Activated CD4-positive, alpha-beta memory T cell treated with anti-CD3 and anti-CD28 coated beads for 36 hours (primary cell): ENCODE measurements at places on chromosomes 3 and 15. TPM values are rescaled to one million over a fixed set of nuclear protein-coding genes. Genes with fewer than 3 reads are reported as not detected.
A peak's percentile ranks its signal among the peaks of the same experiment; 100 is the strongest.

DNA sequence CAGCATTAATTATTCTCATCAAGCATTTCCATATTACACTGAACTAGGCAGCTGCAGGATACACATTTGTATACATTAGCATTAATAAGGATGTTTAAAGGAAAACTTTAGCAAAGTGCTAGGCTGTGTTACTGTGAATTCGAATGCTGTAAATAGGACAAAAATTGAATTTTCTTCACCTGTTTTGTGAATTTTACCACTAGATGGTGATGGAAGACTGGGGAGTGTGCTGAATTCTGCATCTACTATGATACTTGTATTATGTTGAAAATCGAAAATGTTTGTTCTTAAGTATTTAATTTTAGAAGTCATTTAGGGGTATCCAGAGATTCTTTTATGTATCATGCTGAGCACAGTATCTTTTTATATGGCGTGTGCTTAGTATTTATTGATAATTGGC, 12.3 kb upstream of the P2RY14 start:
- peaks cover 9% of the 10 kb centered on the region for H3K27me3 ChIP-seq
- no peaks in the 10 kb centered on the region for H3K4me1 ChIP-seq
- H3K4me3 ChIP-seq: no peak overlapping the region
- no peaks in the 10 kb centered on the region for H3K36me3 ChIP-seq
- no peak for DNase-seq
- H3K27ac ChIP-seq: no peak overlapping the region

GOLGA6L1 gene
- total RNA-seq: not detected

GRCh38 chr3:121979246-121979645, 42.8 kb downstream of the ILDR1 start:
- H3K4me3 ChIP-seq: no peak overlapping the region
- H3K27me3 ChIP-seq: peaks cover 3% of the 10 kb centered on the region
- DNase-seq: no peak
- peaks cover 8% of the 10 kb centered on the region for H3K36me3 ChIP-seq
- H3K4me1 ChIP-seq: no peaks in the 10 kb centered on the region
- no peak overlapping the region for H3K27ac ChIP-seq

COPS2 gene
- total RNA-seq: 79.8 TPM

TRPC1 gene
- 3.8 TPM for total RNA-seq

DNA sequence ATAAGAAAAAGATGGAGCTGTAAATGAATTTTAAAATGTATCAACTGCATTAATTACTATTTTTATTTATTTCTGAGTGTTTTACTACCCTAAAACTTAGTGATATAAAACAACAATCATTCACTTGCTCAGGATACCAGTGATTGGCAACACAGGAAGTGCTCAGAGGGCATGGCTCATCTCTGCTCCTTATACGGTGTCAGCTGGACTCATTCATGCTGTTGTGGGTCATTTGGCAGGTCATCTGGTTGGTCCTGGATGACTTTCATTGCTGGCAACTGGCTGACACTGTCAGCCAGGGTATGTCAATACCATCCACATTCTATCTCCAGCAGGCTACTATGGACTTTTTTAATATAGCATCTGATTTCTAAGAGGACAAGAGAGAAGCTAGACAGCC, 689.6 kb upstream of the NECTIN3 start:
- no peaks in the 10 kb centered on the region for H3K36me3 ChIP-seq
- H3K4me3 ChIP-seq: no peak overlapping the region
- no peaks in the 10 kb centered on the region for H3K4me1 ChIP-seq
- H3K27ac ChIP-seq: no peak overlapping the region
- H3K27me3 ChIP-seq: no peaks in the 10 kb centered on the region

GRCh38 chr3:79405183-79405582, 362.6 kb downstream of the ROBO1 start:
- H3K36me3 ChIP-seq: no peaks in the 10 kb centered on the region
- no peak overlapping the region for H3K4me3 ChIP-seq

GRCh38 chr15:56038015-56038414, 44.6 kb upstream of the NEDD4 start:
- H3K27ac ChIP-seq: peak overlapping the region; percentile 66
- peak; percentile 37 for DNase-seq
- H3K4me1 ChIP-seq: peaks cover 42% of the 10 kb centered on the region
- no peaks in the 10 kb centered on the region for H3K27me3 ChIP-seq

EXD1 gene
- total RNA-seq: not detected

DNA sequence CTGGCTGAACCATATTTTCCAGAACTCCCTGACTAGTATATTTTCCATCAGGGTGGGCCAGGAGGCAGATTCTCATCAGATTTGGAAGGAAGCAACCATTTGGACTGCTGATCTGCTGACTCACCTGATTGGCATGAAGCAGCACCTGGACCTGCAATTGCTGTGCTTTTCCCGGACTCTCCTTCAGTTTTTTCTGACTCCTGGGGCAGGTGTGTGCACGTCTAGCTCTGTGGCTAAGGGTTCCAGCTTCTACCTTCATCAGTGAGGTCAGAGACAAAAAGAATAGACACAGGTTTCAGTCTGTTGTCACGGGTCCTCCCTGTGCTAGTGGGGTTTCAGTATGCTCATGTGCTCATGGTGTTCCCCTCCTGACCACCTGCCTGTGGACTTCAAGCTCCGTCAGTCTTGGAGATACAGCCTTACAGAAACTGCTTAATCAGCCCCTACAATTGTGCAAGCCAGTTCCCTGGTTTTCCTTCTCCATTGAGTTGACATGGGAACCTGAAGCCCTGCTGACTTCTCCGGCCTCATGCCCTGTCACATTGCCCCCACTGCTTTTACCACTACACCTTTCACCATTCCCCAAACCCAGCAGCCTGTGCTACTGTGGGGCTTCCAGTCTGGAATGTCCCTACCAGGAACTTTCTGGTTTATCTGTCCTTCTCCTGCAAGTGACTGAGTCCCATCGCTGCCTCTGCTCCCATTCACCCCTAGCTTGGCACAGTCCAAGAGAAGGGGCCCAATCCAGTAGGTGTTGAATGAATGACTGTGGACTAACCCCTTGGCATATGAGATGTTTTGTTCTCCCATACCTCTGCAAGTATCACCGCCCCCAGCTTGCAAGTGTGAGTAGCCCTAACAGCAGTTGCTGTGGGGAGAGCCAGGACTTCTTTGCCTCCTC, 31.7 kb downstream of the HMCES start:
- no peak overlapping the region for H3K4me3 ChIP-seq
- no peak overlapping the region for H3K27ac ChIP-seq
- no peak for DNase-seq
- H3K36me3 ChIP-seq: peaks cover 8% of the 10 kb centered on the region

DNA sequence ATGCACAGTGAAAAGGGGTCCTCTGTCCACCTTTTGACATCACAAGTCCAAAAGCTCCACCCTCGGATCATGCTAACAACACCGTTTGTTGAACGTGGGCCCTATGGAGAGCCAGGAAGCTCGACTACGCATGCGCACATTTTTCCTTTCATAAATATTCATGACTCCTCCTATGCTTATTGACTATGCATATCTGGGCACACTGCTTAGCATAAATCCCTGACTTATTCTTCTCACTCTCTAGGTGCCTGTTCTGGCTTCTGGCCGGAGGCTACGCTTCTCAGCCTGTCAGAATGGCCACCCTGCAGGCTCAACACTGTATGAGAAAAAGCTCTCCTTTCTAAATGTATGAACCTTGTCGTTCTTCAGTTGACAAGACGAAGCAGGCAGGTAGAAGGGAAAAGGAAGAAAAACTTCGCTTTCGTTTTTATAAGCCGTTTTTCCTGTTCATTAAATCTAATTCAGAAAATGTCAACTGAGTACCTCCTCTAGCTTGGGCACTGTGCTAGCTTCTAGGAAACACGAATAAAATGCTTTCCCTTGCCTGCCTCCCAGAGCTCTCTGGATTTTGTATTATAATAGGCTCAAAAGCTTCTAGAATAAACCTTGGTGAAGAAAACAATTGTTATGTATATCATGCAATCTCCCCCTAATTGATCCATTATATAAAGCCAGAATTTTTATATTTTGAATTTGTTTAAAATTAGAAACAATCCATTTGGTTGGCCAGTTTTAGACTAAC, 207.7 kb downstream of the ATP10A start:
- DNase-seq: no peak
- H3K27me3 ChIP-seq: peaks cover 8% of the 10 kb centered on the region
- H3K4me1 ChIP-seq: no peaks in the 10 kb centered on the region
- H3K4me3 ChIP-seq: no peak overlapping the region

DNA sequence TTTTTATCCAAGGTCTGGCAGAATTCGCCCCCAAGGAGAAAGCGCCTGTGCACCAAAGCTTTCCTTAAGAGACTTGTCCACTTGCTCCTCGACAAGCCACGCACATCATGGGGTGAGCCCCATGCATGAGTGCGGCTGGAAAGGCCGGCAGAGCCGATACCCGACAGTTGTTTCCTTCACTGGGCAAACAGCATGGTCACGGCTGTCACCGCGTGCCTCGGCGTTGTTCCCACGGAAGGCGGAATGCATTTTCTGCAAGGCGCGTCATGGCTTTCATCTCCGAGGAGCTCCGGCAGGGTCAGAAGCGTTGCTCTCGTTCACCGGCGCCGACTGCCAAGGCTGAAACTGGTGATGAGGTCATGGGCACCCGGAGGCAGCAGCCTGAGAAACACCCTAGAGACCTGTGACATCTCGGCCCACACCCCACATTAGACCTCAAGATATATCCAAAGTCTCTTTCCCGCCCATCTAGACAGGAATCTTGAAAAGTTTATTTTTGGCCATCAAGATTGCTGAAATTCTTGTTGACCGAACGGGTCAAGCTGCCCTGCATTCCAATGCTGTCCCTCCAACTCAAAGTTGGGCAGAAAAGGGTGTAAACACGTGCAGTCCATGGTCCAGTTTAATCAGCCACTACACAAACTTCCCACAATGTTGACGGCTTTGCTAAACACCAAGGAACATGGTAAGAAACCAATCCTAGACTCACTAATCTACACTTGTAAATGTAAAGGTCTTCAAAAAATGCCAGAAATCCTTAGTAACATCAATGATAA, 604 bp upstream of the TJP1 start:
- peaks cover 3% of the 10 kb centered on the region for H3K36me3 ChIP-seq
- DNase-seq: no peak
- no peak overlapping the region for H3K27ac ChIP-seq
- peak overlapping the region; percentile 2 for H3K4me3 ChIP-seq
- peaks cover 43% of the 10 kb centered on the region for H3K27me3 ChIP-seq

DNA sequence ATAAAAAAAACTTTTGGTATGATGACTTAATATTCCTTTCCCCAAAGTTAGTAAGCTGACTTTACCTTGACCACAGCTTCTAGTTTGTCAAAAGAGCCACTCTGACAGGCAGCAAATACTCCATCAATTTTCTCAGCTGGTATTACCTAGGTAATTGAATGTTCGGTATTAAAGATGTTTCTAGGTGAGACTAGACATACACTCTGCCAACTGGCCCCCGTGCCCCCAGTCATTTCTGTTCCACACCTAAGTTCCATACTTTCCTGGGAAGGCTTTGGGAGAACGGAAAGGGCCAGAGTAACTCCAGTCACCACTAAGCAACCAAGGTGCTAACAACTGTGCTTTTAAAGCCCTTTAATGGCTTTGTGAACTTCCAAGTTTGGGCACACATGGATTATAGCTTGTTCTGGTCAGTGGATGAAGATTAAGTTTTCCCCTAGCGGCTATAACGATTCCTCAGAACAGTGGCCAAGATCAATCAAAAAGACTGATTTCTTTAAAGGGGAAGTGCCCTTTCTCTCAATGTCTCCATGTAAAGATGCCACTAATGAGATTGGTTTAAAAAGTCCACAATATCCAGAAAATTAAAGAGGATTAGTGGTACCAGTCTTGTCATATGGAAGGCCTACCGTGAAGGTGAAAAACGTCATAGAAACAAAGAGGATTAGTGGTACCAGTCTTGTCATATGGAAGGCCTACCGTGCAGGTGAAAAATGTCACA, 7.0 kb downstream of the EIF4A2 start:
- H3K27ac ChIP-seq: peak overlapping the region; percentile 67
- no peak for DNase-seq
- peaks cover 78% of the 10 kb centered on the region for H3K36me3 ChIP-seq
- no peaks in the 10 kb centered on the region for H3K27me3 ChIP-seq
- peaks cover 42% of the 10 kb centered on the region for H3K4me1 ChIP-seq

DNA sequence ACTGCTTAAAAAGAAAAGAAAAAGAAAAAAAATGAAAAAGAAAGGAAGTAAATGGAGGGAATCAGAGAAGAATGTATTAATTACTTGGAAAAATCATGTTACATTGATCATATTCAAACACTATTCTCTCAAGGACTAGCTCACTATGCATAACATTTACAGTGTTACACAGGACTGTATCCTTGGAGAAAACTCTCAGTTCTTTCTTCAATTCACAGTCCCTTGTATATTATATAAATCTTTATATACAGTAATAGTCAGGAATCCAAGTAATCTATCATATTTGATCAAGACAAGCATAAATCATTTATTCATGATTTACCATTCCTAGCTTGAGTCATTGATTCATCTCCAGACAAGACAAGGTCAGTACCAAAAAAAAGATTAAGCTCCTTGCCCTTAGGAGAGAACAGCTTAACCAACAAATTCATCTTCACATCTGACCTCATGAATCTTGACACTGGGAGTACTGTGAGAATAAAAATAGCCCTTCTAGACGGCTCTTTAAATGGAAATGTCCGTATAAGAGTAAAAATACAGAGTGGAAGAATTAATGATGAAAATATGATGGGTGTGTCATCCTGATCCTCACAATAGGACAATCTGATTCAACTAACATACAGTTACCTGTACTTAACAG, 980.4 kb downstream of the NAALADL2 start:
- H3K4me1 ChIP-seq: no peaks in the 10 kb centered on the region
- no peak overlapping the region for H3K27ac ChIP-seq
- H3K36me3 ChIP-seq: no peaks in the 10 kb centered on the region

DNA sequence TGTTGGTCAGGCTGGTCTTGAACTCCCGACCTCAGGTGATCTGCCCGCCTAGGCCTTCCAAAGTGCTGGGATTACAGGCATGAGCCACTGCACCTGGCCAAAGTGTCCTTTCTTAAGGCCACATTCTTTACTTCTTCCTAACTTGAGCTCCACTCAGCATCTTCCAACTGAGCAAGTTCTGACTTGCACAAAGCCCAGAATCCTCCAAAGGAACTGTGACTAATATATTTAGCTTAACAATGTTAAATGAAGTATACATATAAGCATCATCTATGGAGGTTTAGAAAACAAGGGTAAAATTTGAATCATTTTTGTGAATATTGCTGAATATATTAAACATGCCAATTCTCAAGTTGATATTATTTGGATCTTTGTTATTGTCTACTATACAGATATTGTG, 93.7 kb downstream of the SHQ1 start:
- H3K27me3 ChIP-seq: no peaks in the 10 kb centered on the region
- no peak overlapping the region for H3K4me3 ChIP-seq
- H3K27ac ChIP-seq: no peak overlapping the region
- peaks cover 18% of the 10 kb centered on the region for H3K36me3 ChIP-seq

DNA sequence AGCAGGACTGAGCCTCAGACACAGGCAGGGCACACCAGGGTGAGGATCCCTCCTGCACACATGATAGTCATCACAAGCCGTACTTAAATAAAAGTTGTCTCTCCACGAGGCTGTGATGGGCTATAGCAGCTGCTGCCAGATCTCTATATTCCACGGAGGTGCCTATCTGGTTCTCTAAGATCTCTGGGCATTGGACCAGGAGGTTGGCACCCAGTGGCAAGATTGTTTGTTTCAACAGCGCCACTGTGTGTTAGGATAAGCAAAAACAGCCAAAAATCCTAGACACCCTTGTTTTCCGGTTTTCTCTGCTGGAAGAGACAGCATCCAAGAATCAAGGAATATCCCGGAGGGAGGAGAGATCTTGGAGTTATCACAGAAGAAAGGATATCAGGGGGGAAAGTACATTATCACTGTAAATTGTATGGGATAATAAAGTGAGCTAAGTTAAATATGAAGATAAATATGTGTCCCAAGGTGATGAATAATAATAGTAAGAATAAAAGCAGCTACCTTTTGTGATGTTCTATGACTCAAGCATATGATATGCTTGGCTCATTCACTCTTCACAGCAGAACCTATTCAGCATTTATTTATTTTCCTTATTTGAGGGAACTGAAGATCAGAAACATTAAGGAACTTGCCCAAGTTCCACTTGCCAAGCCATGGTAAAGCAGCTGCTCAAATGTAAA, 90.6 kb upstream of the AKAP13 start:
- H3K36me3 ChIP-seq: no peaks in the 10 kb centered on the region
- peak; percentile 24 for DNase-seq
